Psoas muscle (tissue), 8 donors: ENCODE measurements at places on chromosomes 3 and 15. TPM values are rescaled to one million over a fixed set of nuclear protein-coding genes. Genes with fewer than 3 reads are reported as not detected.

GRCh38 chr3:17369973-17370372 is 372.5 kb downstream of the TBC1D5 start:
- no peak for DNase-seq

Gene NOX5
- polyA plus RNA-seq = not detected

- no peak for DNase-seq
These were observed 630.8 kb upstream of the KCNMB2 start for GRCh38 chr3:177905173-177906125.

- DNase-seq = no peak
These were observed 22.5 kb upstream of the AQP9 start for GRCh38 chr15:58115692-58116091.

- no peak for DNase-seq
These were observed 42.9 kb upstream of the ZNF710 start for GRCh38 chr15:89958107-89958805.

DNA sequence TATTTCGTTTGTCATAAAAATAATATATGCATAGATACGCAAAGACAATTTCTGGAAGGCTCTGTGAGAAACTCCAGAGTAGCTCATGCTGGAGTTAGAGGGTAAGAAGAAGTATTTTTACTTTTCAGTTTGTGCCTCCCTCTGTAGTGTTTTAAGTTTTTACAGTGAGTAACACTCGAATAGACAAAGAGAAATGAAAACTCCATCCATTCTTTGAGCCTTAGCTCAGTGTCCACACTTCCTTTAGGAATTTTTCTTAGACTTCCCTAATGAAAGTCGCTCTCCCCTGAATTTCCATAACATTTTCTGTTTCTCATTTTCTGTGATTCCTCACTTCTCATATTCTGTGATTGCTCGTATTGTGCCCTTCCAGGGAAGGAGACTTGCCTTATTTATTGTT is 2.1 kb downstream of the BLOC1S6 start:
- DNase-seq = no peak

GRCh38 chr3:70233812-70234211 is 78.6 kb downstream of the MDFIC2 start:
- no peak for DNase-seq

Gene MFN1
- polyA plus RNA-seq = 14.6 TPM

DNA sequence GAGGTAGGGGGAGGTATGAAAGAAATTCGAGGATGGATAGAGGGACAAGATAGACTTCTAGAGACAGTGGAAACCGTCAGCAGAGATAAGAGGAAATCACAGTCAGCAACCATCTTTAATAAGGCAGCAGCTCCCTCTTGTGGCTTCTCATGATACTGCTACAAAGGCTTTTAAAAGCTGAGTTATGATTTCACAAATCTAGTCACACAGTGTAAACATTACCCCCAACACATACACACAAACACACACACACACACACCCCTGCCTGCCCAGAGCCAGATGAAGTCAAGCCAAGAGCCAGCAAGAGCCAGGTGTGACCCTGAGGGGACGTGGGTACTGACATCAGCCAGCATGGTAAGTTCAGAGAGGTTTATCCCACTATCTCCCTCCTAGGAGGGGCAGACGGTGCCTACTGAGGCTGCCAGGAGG is 18.9 kb upstream of the TGM5 start:
- DNase-seq = no peak

Gene FRMD5
- not detected for polyA plus RNA-seq
